ENCODE measurements at places on chromosomes 12 and 14. TPM values are rescaled to one million over a fixed set of nuclear protein-coding genes. Genes with fewer than 3 reads are reported as not detected.

The MGP gene
- 2.0 TPM for total RNA-seq

The CCDC60 gene
- total RNA-seq: not detected

The RNASE7 gene
- not detected for total RNA-seq

The TPPP2 gene
- not detected for total RNA-seq

The CLEC6A gene
- not detected for total RNA-seq

The TC2N gene
- total RNA-seq: 0.26 TPM

- no peak overlapping the region for H3K27ac ChIP-seq
- H3K36me3 ChIP-seq: no peaks in the 10 kb centered on the region
- no peak overlapping the region for H3K4me3 ChIP-seq
- H3K4me1 ChIP-seq: no peaks in the 10 kb centered on the region
- H3K27me3 ChIP-seq: no peaks in the 10 kb centered on the region
- DNase-seq: no peak
These were observed 424.3 kb downstream of the NPAS3 start for GRCh38 chr14:33362934-33363333.

DNA sequence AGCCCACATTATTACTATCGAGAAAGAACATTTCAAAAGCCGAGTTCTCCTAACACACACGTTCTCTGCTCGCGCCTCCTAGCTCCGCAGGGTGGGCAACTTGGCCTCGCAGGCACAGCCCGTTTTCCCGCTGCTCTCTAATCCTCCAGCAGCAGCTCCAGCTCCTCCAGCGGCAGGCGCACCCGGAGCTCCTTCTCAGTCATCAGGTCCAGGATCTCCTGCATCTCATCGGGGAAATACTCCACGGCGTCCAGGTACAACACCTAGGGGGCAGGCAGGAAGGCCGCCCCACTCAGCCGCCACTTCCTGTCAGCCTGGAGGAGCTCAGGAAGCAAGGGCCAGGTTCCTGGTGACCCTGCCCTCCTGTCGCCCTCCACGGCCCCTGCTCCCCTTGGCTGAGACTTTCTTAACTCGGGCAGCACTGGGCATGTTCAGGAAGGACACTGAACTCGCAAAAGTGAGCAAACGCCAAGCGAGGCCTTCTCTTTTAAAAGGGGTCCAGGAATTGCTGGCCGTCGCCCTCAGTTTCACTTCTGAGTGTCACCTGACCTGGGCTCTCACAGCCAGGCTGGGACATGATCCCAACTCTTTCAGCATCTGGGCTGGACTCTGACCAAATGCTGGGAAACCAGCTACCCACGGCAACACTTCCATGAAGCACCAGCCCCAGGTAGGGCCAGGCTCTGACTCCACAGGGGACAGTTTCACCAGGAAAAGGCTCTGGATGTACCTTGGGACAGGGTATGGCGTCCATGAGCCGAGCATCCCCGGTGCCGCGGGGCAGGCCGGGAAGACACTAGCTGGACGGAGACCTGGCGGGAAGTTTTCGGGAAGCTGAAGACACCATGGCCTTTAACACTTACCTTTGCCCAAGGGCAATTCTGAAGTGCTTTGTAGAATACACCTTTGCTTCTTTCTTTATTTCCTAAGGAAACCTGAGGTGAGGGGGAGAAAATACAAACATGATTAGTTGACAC is 22.1 kb downstream of the PSMC1 start:
- H3K4me3 ChIP-seq: no peak overlapping the region
- H3K36me3 ChIP-seq: peaks cover 12% of the 10 kb centered on the region
- peaks cover 16% of the 10 kb centered on the region for H3K4me1 ChIP-seq
- H3K27me3 ChIP-seq: no peaks in the 10 kb centered on the region

DNA sequence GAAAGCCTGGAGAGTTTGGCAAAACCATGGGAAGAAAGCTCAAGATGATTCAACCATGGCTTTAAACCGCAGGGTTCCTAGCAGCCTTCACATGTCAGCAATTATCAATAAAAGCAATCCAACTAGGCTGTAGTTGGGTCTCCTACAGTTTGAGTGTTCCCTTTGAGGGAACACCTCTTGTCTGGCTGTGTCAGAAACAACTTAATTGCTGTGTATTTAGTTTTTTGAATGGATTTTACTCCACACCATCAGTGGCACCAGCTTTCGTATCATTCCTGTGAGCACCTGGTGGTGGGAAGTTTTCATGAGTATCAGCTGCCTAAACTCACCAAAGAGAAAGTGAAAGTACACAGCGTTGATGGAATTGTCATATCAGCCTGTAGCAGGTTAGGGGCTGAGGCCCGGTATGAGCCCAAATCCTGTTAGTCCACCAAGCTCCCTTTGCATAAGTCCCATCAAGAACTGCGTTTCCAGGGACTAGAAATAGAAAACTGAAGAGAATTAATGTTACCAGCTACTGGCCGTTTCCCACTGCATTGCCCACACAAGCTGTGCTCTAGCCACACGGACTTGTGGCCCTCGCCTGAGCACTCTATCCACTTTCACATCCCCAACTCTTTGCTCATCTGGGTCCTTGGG is 10.9 kb upstream of the IL26 start:
- peaks cover 2% of the 10 kb centered on the region for H3K27me3 ChIP-seq
- H3K4me1 ChIP-seq: peaks cover 11% of the 10 kb centered on the region
- H3K36me3 ChIP-seq: no peaks in the 10 kb centered on the region
- no peak overlapping the region for H3K4me3 ChIP-seq
- H3K27ac ChIP-seq: no peak overlapping the region

DNA sequence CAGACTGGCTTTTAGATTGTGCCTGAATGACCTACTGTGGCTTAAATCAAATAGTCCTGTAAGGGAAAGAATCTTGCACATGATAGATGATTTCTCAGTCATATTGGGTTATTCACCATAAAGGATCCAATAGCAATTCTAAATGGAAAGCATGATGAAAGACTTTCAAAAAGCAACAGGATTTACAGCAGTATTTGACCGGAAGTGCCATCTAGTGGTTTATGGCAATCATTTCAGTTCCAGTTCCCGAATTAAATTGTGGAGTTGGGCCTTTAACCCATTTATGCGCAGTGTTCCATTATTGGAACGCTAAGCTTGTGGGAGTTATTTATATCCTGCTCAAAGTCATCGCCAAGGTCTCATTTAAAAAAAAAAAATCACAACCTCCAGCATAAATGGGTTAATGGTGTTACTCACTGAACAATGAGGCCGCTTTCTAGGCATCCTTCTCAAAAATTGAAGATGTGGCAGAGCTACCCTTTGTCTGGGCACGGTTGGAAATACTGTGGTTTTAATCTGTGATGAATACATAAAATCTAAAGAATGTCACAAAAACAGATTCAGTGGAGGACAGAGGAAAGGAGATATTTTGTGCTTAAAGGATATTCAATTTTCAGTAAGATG is 60.8 kb upstream of the REP15 start:
- no peaks in the 10 kb centered on the region for H3K36me3 ChIP-seq
- no peak overlapping the region for H3K27ac ChIP-seq
- no peaks in the 10 kb centered on the region for H3K4me1 ChIP-seq
- H3K27me3 ChIP-seq: no peaks in the 10 kb centered on the region
- no peak overlapping the region for H3K4me3 ChIP-seq

All from fibroblast of lung (primary cell).